ENCODE measurements at places on chromosomes 3 and 15.
A peak's percentile ranks its signal among the peaks of the same experiment; 100 is the strongest.

DNA sequence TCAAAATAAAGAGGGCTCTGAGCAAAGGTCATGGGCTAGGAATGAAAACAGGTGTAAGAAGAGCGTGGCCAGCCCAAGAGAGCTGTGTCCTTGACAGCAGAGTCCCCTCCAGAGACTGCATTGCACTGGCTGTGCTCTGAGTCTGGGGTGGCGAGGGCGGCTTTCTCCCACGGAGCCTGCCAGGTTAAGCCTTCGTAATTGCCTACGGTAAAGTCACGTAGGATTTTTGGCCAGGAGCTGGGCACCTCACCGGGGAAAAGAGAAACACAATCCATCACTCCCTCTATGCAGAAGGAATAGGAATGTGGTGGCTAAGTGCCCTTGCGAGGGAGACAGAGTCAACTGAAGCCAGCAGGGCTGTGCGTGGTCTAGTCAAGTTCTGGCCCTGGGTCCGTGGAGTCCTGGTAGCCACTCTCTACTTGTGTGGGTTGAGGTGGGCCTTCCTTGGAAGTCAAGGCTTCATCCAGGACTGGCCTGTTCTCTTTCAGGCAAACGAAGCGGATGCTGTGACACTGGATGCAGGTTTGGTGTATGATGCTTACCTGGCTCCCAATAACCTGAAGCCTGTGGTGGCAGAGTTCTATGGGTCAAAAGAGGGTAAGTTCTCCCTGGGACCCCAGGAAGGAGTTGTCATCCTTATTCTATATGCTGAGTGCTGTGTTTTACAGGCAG, 7.0 kb downstream of the TF start:
- DNase-seq = no peak

- no peak for DNase-seq
Observed at GRCh38 chr3:155070932-155071387, 9.2 kb upstream of the MME start.

DNA sequence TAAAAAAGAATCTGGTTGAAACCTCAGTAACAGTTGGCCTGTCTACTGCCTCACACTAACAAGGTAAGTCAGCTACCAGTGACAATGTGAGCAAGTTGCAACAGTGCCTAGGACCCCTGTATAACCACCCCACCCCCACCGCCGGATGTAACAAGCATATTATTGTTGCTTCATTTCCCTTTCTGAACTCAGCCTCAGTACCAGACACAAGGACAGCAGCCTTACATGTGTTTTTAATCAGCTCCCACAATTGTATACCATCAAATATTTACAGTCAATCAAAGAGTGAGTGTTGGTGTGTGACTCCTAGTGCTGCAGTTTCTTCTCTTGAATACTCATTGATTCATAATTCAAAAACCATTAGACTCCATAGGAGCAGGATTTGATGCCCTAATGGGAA, 96.4 kb downstream of the PYDC2 start:
- no peak for DNase-seq

GRCh38 chr3:195893044-195893395, 15.3 kb downstream of the TNK2 start:
- DNase-seq = no peak

DNA sequence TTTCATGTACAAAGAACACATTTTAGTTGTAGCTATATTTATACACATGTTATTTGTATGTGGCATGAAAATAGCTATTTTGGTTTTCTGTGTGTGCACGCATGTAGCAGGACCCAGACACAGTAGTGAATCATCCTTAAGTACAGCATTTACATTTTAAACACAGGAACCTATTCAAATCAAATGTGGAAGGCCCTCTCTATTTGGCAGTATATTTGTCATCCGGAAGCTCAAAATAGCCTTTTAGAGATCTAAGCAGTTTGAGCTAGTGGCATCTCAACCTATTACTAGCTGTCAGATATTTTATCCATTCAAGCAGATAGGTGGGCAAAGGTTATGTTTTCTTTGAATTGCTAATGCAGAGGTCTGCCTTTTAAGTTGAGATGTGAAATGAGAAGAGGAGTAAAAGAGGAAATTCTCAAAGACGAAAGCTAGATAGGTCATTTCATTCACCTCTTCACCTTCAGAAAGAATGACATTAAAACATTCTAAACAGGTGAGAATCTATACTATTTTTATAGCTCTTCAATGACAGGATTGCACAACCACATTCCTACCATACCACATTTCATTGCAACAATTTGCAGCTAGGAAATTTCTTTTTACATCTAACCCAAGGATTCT, 46.3 kb upstream of the TIPARP start:
- no peak for DNase-seq

DNA sequence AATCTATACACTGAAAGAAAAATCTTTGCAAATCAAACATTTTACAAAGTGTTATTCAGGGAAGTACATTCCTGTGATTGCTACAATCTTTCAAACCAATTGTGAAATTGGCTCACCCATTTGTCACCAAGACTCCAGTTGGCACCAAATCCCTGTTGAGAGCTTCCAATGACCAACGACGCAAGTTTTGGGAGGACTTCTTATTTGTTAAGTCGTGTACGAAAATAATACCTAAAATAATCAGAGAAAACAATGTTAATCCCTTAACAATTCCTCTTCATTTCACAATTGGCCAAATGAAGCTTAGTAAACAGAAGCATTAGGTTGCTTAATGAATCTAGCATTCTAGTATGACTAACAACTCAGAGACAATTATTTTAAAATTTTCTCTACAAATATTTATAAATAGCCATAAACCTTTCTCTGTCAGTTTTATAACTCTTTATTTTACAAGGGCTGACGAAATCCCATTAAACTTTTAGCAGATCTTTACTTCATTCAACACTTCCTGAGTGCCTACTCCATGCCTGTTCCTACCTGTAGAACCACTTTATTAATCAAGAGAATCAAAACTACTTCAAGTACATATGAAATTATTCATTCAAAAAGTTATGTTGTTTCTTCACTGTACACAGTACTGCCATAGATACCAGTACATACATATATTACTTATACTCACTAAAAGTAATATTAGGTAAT, 24.0 kb upstream of the HGD start:
- DNase-seq = no peak

- no peak for DNase-seq
Observed at GRCh38 chr3:131231710-131232389, 149.7 kb upstream of the NUDT16 start.

DNA sequence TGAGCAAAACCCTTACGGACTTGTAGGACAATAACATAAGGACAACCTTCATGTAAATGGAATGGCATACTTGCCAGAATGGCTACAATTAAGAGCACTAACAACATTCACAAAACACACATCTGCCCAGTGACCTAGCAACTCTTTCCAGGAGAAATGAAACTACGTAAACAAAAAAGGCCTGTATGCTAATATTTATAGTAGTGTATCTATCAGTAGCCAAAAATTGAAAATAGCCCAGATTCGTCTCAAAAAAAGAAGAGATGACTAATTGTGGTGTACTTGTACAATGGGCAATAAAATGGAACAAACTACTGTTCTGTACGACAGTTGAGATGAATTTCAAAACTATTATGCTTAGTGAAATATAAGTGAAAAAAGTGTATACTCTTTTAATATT, 38.4 kb downstream of the CMC1 start:
- no peak for DNase-seq

- DNase-seq = no peak
Observed at GRCh38 chr15:92728266-92728665, 72.7 kb upstream of the FAM174B start.

- DNase-seq = no peak
Observed at GRCh38 chr3:189082666-189083427, 88.9 kb upstream of the TPRG1 start.

- no peak for DNase-seq
Observed at GRCh38 chr3:95002438-95003046, 939.7 kb downstream of the NSUN3 start.

DNA sequence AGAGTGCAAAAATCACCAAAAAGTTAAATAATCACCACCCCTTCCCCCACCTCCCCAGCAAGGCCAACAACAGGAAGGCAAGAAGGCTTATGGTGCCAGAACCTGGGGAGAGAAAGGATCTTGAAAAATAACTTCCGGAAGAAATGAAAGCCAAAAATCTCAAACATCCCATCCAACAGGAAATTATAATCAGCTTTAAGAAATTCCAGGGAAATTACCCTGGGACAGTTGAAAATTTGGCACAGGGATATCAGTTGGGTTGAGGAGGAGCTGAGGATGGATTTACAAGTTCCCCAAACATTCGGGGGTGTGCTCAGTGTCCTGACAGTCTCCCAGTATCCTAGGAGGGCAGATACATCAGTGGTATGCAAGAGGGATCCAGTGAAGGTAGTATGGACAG, 82.7 kb downstream of the POLR2M start:
- no peak for DNase-seq

GRCh38 chr15:89140595-89140994, 52.3 kb downstream of the ABHD2 start:
- DNase-seq = no peak

DNA sequence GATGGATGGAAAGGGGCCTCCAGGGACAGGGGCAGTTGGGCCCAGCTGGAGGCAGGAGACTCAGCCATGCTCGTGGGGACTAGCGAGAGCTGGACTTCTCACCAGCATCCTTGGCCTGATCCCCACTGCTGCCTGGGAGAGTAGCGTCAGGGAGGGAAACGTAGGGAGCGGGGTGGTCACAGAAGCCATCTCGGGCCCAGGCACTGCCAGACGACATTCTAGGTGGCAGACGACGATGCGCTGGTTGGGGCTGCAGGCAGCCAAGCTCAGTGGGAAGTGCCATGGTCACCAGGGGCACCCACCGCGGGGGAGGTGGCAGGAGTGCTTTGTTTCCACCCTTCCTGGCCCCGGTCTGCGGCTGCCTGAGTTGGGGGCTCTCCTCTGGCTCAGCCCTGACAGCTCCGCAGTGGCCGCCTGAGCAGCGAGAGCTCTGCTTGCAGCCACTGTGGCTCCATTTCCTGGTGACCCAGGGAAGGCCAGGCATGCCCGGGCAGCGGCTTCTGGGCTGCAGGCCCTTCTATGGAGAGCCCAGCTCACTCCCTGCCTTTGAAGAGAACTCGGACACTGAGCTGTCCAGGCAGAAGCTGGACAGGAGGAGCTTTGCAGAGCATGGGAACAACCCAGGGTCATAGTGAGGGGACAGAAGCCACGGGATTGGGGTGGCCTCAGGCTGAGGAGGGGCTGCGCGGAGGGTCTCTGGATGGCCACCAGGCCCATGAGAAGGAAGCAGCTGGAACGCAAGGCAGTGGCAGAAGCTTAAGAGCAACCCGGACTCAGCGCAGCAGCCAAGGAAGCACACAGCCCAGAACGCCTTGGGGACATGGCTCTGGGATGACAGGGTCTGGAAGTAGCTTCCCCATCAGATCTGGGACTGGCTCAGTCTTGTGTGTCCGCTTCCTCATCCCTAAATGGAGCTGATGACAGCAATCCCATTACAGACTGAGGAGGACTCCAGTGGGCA, 30.8 kb downstream of the KLHL25 start:
- DNase-seq = no peak

DNA sequence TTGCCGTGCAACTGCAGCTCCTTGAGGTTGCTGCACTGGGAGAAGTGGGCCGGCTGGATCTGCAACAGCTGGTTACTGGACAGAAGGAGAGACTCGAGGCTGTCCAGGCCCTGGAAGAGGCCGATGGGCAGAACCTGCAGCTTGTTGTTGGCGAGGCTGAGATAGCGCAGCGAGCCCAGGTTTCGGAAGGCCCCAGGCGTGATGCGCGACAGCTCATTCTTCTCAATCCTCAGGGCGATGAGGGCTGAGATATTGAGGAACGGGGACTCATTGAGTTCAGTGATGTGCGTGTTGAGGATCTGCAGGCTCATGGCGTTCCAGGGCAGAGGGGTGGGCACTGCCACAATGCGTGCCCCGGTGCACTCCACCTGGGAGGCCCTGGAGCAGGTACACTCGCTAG, 9.0 kb downstream of the LRRC15 start:
- no peak for DNase-seq

- DNase-seq = no peak
Observed at GRCh38 chr3:128603811-128604775, 46.5 kb downstream of the RPN1 start.

DNA sequence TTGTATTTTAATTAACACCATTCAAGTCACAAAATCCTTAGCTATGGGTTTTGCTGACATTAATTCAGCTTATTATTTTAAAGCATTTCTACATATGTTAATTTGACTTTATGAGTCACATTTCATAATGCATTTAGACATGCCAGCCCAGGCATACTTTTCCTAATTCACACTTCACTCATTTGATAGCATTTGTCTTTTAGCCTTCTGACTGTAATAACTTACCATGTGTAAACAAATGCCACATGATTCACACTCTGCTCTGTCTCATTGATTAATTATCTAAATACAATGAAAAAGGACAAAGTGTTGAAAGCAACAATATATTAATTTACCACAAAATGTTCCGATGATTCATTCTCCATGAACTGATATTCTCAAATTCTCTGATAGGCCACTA, 927.8 kb upstream of the EPHA6 start:
- DNase-seq = no peak

DNA sequence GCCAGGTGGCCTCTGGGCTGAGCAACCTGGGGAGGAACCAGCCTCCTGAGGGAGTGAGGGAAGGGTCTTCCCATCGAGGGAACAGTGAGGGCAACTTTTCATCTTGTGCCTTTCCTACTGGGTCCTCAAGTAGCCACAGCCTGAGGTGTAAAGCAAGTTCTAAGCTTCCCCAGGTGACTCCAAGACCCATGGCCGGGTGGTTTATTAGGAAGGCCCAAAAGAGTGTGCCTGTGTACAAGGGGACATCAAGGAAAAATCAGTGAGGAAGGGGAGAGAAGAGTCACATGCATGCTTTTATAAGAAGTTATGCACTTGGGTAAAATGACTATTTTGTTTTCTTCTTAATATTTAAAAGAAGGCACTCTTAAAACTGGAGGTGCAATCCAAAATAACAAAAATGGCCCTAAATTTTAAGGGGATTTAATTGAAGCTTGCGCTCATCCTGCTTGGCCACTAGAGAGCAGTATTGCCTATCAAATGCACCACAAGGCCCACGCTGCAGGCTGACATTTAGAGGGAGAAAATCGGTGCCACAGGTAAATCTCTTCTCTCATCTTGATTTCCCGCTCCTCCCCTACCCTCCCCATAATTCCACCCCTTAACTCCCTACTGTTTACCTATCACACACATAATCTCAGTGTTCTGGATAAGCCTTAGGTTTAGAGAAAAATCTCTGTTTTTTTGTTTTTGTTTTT, 6.7 kb downstream of the NANOGP8 start:
- DNase-seq = peak; percentile 3

Data from stimulated activated CD8-positive, alpha-beta memory T cell treated with anti-CD3 and anti-CD28 coated beads, Interleukin-15, amount 100 ng/mL, for 4 hours (primary cell).